ENCODE measurements at places on chromosomes 16 and 17.

DNA sequence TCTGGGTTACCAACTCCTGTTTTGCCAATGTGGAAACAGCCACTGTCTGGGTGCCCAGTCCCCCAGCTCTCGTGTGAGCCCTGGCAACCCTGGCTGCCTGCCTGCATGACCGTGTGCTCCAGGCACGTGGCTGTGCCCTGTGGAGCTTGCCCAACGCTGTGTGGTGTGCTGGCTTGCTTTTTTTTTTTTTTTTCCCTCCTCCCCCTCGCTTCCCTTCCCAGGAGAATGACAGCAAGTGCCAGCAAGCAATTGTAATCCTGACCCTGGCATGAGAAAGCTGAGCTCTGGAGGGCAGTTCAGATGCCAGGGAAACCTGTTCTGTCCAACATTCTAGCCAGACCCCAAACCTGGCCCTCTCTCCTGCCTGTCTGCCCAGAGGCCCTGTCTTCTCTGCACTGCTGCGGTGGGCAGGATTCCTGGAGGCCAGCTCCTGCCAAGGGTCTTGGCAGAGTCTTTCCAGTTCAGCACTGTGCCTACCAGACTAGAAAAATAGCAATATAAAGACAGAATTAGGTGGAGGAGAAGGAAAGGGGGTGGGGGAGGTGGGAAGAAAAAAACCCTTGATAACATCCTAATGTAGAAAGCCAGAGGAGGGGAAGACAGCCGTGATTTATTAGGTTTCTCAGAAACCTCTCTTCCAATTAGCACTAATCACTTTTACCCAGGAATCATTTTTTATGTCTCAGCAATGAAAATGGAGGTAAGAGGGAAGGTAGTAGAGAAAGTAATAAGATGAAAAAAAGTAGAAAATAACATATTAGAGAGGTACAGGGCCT lies 9.0 kb downstream of the HLF start:
- DNase-seq, result no peak

- DNase-seq, result no peak
These were observed 34.1 kb upstream of the CCR7 start for GRCh38 chr17:40599468-40599763.

- no peak for DNase-seq
These were observed 6.4 kb downstream of the DNASE1L2 start for GRCh38 chr16:2242598-2242997.

GRCh38 chr16:64092271-64092670 lies 1029.6 kb downstream of the CDH11 start:
- no peak for DNase-seq

- DNase-seq, result no peak
These were observed 56.0 kb downstream of the ABAT start for GRCh38 chr16:8730335-8730915.

GRCh38 chr17:58527306-58527705 lies 12.9 kb upstream of the MTMR4 start:
- DNase-seq, result peak; percentile 32

DNA sequence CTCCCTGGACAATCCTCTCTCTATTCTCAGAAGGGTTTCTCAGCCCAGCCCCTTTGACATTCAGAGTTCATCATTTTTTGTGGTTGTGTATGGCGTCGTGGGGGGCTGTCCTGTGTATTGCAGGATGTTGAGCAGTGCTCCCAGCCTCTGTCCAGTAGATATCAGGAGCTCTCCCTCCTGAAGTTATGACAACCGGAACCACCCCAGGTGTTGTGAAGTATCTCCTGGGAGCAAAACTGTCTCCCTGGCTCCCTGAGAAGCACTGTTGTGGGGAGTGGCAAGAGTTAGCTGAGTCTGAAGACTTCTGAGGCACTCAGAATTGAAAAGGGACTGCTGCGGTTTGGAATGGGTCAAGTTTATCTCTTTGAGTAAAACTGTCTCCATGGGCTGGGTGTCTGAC lies 55.9 kb upstream of the MGAT5B start:
- DNase-seq, result no peak

DNA sequence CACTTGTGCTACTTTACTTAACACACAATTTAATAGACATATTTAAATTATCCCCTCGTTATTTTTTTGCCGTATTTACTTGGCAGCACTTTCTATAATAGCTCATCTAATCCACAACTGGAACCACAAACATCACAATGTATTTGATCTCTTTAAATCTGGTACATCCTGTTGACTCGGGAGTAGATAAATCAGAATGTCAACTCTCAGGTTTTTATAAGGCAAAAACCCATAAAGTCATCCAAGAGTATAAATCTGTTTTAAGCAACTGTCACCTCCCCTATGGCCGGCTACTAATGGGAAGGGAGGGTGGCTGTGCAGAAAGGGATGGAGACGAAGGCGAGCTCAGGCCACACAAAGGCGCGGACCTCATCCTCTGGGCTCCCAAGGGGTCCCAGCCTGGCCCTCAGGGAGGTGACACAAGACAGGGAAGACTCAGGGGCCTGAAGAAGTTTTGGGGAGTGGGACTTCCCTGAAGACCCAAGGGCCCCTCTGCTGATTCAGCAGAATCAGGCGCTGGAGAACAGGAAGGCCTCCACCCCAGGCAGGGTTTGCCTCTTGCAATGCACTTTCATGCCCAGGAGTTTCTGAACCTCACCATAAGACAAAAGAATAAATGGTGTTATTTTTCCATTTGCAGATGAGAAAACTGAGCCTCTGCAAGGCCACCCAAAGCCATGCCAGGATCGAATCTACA lies 122.5 kb downstream of the ZNF423 start:
- DNase-seq, result no peak

- no peak for DNase-seq
These were observed 26.9 kb downstream of the OR3A1 start for GRCh38 chr17:3271072-3271848.

GRCh38 chr17:50120475-50121253 lies 9.3 kb downstream of the SAMD14 start:
- DNase-seq, result no peak

Data from OCI-LY7 (cell line).